ENCODE measurements at places on chromosomes 2 and 18.

DNA sequence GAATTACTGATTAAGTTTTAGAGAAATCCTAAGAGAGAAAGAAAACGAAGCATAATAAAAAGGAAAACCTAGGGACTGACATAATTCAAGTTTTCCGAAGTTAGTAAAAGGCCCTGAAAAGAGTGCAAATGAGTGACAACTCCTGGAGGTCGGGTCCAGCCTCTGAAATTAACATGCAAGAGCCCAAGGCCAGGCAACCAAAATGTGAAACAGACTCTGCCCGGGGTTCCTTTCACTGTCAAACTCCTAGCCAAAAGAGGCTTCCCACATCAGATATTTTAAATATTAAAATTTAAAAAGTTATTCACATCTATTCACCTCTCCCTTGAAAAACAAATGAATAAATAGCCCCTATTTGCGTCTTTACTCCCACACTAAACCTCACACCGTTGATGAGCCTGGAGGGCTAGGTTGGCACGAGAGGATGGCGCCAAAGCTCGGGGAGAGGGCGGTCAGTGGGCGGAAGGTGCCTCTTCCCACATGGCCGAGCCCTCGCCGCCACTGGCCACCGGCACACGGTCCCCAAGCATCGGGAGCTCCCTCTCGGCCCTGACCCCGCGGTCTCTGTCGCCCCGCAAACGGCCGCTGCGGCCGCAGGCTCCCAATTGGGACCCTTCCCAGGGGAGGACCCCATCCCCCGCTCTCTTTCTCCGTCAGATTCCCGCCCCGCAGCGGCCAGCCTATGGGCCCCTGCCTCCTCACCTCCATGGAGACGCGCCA lies 630 bp downstream of the PPM1G start:
- DNase-seq, result no peak

DNA sequence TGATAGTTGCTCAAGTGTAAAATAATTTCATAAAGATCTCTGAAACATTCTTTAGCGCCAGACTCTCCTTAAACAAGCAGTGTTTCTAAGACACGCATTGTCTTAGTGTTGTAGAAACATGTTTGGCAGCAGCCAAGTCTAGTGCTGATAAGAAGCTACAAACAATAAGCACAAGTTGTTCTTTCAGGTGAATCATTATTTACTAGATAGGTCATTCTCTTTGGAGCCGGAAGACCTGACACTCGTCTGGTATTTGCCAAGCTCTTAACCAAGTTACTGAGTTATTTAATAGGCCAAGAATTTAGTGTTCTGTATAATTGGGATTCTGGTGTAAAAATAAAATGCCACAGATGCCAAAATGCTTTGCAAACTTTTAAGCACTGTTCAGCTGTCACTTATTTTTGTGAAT lies 852.1 kb downstream of the CPS1 start:
- DNase-seq, result no peak

- DNase-seq, result no peak
These were observed 29.4 kb upstream of the NOTO start for GRCh38 chr2:73172963-73173362.

GRCh38 chr2:173229086-173229485 lies 125.6 kb upstream of the CDCA7 start:
- no peak for DNase-seq

- DNase-seq, result no peak
These were observed 210.1 kb downstream of the NDUFA10 start for GRCh38 chr2:239814861-239815601.

GRCh38 chr2:96856776-96857666 lies 795 bp downstream of the ANKRD39 start:
- DNase-seq, result peak; percentile 22

GRCh38 chr2:144014103-144014502 lies 505.8 kb downstream of the ZEB2 start:
- DNase-seq, result no peak

DNA sequence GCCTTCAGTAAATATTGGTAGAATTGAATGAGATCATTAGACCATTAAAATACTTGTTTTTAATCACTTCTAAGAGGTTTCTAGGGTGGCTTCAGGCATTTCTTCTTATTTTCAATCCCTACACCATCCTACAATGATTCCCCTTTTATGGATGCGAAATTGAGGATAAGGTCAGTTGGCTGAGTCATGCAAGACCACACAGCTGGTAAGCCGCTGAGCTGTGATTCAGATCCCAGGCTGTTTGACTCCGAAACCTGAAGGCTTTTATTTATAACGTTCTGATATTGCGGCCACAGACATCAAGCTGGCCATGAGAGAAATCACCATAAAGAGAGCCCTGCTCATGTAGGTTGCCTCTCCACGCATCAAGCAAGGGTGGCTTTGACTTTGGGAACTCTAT lies 133.4 kb downstream of the VAPA start:
- DNase-seq, result no peak

DNA sequence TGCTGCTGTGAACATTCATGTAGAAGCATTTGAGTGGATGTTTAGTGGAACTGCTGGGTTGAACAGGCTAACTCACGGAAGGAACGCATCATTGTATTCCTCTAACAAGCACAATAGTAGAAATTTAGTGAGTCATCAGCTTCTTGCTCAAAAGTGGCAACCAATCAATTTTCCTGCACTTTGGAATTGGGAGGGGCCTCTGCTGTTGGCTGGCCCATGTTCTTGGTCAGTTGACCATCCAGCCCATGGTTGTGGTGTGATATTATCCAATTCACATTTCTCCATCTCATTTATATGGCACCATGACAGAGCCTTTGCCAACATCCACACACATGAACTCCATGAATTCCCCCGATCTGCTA lies 95.0 kb downstream of the TNFRSF11A start:
- DNase-seq, result no peak

- DNase-seq, result no peak
These were observed 53.9 kb downstream of the PRKRA start for GRCh38 chr2:178397002-178397605.

- DNase-seq, result no peak
These were observed 93.3 kb upstream of the EML6 start for GRCh38 chr2:54629914-54630857.

DNA sequence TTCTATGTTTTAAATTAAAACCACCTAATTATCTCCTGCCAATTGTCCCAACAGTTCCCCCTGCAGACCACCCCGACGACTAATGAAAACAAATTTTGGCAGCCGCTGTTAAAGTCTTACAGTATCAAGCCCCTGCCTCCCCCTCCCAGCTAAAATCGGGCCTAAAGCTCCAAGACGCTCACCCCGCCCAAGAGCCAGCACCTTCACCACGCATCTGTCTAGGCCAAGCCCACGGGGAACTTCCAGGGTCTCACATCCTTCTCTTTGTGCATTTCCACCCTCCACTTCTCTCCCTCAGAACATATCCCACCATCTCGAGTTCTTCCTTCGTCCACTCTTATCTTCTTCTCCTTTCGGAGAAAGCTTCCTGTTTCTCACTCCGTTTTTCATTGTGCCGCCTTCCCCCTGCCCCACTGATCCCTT lies 445 bp downstream of the PRPF40A start:
- DNase-seq, result peak; percentile 67

GRCh38 chr2:16318474-16319195 lies 347.0 kb downstream of the CYRIA start:
- no peak for DNase-seq

DNA sequence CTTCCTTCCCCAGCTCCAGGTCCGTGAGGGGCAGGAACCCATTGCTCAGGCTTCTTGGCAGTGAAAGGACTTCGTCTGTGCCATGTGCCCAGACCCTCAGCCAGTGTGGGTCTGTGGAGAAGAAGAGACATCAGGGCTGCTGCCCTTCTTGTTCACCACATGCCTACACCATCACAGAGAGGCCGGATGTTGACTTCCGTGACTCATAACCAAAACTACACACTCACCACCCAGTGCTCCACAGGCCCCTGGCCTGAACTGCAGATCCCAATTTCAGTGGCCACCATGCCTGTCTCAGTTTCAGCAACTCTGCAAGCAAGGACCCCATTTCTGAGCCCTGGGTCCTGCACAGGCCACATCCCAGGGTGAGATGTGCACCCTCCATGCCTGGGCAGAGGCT lies 332.6 kb upstream of the SALL3 start:
- DNase-seq, result no peak

DNA sequence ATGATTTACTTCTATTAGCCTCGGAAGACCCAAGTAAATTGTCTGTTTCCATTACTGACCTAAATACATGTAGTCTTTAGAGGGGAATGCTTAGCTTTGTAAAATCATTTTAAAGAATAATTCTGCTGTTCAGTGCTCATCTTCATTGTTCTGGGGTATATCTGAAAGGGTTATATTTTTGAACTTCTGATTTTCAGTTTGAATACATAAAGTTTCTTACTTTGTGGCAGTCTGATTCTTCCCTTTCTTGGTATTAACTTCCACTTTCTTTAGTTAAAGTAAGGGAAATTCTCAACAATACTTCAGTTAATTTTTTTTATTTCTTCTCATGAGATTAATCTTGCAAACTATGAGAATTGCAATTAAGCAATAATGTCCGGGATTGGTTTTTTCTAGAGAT lies 148.4 kb downstream of the DOCK10 start:
- no peak for DNase-seq

DNA sequence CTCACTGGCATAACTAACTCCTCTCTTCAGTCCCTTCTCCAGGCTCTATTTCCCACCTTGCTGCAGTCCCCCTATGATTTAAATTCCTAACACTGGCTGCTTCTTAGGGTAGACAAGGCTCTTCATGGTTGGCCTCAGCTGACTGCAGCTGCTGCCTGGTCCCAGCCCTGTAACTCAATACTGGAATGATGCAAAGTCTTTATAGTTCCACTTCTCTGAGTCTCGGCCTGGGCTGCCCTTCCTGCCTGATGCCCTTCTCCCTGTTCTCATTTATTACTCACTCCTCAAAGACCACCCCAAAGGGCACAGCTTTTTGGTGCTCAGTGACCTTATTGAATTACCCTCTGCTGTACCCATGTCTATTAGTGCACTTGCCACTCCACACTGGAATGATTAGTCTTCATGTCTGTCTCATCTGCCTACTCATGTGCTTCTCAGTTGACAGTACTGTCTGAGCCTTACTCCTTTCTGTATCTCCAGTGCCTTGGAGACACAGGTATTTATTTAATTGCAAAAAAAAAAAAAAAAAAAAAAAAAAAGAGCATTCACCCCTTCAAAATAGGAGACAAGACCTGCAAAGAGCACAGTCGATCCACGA lies 199.4 kb upstream of the REV1 start:
- no peak for DNase-seq

DNA sequence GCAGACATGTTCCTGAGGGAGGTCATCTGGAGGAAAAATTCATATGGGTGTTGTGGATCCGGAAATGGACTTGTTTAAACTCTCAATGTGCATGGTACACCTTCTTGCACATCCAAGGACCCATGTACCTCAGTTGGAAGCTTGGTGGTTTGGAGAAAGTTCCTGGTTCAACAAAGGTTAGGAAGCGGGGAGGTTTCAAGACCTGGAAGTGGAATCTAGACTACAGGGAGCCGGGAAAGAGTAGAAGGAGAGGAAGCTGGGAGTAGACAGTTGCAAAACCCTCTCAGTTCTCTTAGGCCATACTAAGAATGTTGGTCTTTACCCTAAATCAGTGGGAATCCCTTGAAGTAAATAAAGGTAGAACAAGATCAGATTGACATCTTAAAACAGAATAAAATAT lies 209.8 kb upstream of the SPOPL start:
- no peak for DNase-seq

- no peak for DNase-seq
These were observed 76.4 kb downstream of the C2orf74 start for GRCh38 chr2:61238219-61239012.

DNA sequence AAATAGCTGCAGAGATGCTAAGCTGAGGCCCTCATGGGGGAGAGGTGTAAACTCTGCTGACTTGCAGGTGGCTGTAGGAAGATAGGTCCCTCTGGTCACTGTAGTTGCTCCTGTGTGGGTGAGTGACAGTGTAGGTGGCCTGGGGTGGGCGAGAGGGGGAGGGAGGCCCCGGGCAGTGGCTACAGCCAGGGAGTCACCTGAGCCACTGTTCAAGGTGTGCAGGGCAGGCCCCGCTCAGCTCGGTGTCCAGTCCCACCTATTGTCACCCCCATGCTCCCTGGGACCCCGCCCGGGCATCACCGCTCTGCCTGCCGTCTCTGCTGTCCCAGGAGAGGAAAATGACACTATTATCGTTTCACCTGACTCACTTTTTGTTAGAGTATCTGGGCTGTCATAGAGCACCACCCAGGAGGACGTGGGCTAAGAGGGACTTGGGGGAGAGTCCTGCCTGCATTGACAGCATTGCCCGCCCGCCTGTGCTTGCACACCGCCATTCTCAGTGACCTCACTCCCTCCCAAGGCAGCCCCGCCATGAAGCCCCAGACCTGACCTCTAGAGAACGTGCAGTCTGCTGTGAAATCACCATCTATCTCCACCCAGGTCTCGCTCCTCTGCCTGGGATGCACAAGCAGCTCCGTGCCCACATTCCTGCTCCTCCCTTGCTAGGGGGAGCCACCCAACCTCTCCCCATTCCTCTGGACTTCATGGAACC lies 29.2 kb downstream of the COPS9 start:
- no peak for DNase-seq

Measured in GF-D8 (cell line).